ENCODE measurements at places on chromosomes 3 and 15.

GRCh38 chr15:88091444-88092016 lies 165.0 kb downstream of the NTRK3 start:
- DNase-seq, result no peak

- DNase-seq, result no peak
Observed at GRCh38 chr3:126854666-126855065, 128.2 kb upstream of the PLXNA1 start.

DNA sequence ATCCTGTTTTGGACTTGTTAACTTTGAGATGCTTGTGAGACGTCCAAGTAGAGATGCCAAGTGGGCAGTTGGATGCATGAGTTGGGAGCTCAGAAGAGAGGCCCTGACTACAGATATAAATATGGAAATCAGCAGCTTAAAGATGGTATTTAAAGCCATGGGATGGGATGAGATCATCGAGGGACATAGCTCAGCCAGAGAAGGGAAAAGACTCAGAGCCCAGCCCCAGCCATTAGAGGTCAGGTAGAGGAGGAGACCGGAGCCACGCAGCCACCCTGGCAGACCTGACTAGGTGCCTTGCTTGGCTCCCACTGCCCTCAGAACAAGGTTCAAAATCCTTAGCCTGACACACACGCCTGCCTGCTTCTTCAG lies 31.1 kb downstream of the ATP2B2 start:
- no peak for DNase-seq

DNA sequence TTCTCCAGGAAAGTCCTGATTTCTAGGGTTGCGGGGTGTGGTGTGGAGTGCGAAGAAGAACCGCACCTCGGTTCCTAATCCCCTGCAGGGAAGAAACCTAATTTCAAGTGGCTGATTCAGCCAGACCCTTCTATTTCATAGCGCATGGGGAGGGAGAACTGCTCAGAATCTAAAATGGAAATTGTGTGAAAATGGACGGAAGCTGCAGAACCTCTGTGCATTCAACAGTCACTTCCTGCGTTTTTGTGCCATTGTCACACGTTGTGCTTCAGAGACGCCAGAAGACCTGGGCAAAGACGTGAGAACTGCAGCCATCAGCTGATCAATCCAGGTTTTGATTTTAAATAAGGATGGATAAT lies 1.2 kb downstream of the SIDT1 start:
- DNase-seq, result no peak

- no peak for DNase-seq
Observed at GRCh38 chr3:46435081-46435726, 28.1 kb downstream of the CCRL2 start.

- no peak for DNase-seq
Observed at GRCh38 chr3:136989781-136990524, 32.2 kb downstream of the IL20RB start.

GRCh38 chr3:36250191-36250590 lies 130.1 kb upstream of the STAC start:
- no peak for DNase-seq

- no peak for DNase-seq
Observed at GRCh38 chr3:197336348-197336747, 37.9 kb upstream of the DLG1 start.

DNA sequence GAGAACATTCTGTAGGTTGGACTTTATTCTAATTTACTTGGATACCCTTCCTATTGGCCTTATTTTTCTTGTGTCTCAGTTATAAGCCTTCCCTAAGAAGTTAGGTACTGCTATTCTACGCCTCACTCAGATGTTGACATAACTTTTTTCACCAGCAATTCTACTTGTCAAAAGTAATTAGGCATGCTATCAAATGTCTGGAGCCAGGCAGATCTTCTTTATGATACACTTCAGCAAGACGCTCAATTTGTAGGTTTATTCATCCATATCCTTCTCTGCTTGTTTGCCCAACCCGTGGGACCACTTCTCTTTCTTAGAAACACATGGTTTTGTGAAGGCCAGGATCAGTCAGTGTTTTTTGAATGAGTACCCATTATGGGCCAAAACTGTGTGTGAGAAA lies 36.2 kb upstream of the COL8A1 start:
- no peak for DNase-seq

Measured in NCI-H187 treated with DMSO at 0.1 percent for 48 hours (cell line).